ENCODE measurements at places on chromosomes 16 and 17. TPM values are rescaled to one million over a fixed set of nuclear protein-coding genes. Genes with fewer than 3 reads are reported as not detected.

The MAF gene
- total RNA-seq = 31.8 TPM

DNA sequence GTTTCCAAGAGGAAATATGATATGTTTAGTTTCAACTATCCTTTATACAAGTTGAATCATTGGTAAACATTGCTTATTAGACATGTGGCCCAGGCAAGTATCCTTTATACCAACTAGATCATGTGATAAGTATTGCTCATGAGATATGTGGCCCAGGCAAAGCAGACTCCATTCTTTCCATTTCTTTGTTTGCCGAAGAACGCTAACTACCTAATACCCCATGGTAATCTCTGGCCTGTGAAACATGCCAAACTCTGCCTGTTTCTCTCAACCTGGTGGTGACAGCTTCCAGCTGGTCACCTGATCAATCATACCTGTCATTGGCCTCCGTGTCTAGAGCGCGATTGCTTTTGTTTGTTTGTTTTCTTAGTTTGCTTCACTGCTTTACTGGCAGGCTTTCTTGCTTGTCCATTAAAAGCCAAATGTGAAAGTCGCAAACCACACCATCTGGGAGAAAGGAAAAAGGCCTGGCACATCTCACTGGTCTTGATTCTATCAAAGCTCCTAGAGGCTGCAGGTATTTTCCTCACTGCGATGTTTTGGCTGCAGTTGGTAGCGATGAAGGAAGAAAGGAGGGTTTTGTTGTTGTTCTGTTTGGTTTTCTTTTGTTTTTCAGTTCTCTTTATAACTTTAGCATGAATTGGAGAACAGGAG lies 686.2 kb downstream of the KCNJ2 start:
- peak; percentile 36 for DNase-seq
- H3K36me3 ChIP-seq = no peaks in the 10 kb centered on the region
- H3K27ac ChIP-seq = no peak overlapping the region
- peak overlapping the region; percentile 2 for H3K4me3 ChIP-seq
- H3K27me3 ChIP-seq = no peaks in the 10 kb centered on the region

DNA sequence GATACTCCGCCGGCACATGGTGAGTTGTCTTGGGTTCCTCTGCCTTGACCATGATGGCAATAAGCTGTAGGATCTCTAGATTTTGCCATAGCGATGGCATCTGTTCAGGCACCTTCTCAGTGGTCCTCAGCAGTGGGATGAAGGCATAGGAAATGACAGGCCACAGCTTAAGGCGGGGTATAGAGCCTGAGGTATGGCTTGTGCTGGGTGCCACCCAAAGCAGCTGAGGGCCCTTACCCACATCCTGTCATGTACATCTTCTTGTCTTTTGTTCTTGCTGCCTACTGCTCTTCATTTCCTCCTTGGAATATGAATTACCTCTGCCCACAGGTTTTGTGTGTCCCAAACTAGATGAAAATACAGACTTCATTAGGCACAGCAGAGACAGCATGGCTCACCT lies 29.5 kb downstream of the KAT7 start:
- H3K36me3 ChIP-seq = peaks cover 61% of the 10 kb centered on the region
- no peaks in the 10 kb centered on the region for H3K27me3 ChIP-seq
- no peak overlapping the region for H3K4me3 ChIP-seq
- peaks cover 29% of the 10 kb centered on the region for H3K4me1 ChIP-seq

- H3K36me3 ChIP-seq = no peaks in the 10 kb centered on the region
- H3K27ac ChIP-seq = no peak overlapping the region
These were observed 34.0 kb downstream of the SMARCE1 start for GRCh38 chr17:40613467-40614154.

Data from osteoblast (primary cell).